Sigmoid colon (tissue), 7 donors: ENCODE measurements at places on chromosomes 7 and 10. TPM values are rescaled to one million over a fixed set of nuclear protein-coding genes. Genes with fewer than 3 reads are reported as not detected.
A peak's percentile ranks its signal among the peaks of the same experiment; 100 is the strongest.

GRCh38 chr7:116271963-116272886, 61.9 kb downstream of the TES start:
- peak; percentile 90 for DNase-seq

RBP4 gene
- 16.8 TPM for total RNA-seq

NANOS1 gene
- 4.7 TPM for total RNA-seq

DNA sequence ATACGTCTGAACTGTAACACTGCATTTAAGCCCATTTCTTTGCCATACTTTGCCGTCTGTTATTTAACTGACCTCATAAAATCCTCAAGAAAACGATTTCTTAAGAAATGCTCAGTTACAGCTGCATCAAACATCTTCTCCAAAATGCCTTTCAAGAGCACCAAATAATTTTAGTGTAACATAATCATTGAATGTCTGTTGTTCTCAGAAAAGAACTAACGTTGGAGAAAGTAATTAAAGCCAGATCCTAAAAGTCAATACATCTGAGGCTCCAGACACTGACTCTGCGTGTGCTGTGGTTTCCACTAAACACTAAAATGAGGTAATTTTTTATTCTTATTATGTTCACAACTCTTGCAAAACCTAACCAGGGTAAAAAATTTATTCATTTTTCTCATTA, 63.7 kb upstream of the LRRC17 start:
- no peak for DNase-seq

ADRA2A gene
- total RNA-seq, result 4.6 TPM

GRCh38 chr7:144835155-144835611, 670 bp downstream of the TPK1 start:
- peak; percentile 70 for DNase-seq

PIP gene
- not detected for total RNA-seq

- no peak for DNase-seq
Observed at GRCh38 chr10:69741252-69741651, 60.5 kb upstream of the COL13A1 start.

- peak; percentile 53 for DNase-seq
Observed at GRCh38 chr7:155236386-155236785, 61.3 kb upstream of the INSIG1 start.

SCART1 gene
- 4.7 TPM for total RNA-seq

DNA sequence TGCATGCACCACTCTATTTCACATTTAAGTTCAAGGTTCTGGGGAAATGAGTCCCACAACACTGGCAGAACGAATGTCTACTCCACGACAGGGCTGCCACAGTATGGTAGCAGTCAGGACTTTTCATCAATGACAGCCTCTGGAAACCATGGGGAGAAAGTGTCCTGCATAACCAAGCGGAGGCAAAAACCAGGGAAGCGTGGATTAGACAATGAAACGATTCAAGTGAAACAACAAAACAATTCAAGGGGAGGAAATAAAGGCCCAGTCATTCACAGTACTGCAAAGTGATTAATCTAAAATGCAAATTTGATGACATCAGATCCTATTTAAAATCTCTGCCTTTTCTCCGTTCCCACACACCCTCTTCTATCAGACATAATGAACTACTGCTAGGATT, 168.2 kb downstream of the DPY19L1 start:
- no peak for DNase-seq

- DNase-seq, result no peak
Observed at GRCh38 chr7:32496052-32496813, 944 bp downstream of the AVL9 start.

DNA sequence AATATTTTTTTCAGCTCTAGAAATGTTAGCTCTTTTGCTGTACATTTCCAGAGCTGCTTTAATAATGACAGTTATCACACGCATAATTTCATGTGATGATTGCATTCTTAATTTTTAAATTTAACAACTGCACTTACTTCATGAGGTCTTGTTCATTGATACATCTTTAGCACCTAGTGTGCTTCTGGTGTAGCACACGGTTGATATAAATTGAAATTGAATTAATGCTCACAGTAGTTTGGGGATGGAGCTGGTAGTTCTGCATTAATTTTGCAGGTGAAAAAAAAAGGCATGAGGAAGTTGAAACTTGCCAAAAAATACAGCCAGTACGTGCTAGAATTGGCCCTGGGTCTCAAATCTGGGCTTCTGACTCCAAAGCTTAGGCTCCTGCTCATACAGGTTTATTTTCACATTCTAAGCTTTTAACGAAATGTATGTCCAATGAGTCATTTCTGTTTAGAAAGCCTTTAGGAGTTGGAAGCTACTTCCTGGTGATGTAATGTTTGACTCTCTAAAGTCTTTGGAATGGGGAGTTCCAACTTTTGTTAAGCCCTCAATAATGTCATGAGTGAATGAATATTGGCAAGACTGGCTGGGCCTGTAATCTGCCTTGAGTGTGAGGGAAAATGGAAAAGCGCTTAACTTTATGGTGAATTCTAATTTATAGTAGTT, 62.5 kb downstream of the DAGLB start:
- no peak for DNase-seq

DNA sequence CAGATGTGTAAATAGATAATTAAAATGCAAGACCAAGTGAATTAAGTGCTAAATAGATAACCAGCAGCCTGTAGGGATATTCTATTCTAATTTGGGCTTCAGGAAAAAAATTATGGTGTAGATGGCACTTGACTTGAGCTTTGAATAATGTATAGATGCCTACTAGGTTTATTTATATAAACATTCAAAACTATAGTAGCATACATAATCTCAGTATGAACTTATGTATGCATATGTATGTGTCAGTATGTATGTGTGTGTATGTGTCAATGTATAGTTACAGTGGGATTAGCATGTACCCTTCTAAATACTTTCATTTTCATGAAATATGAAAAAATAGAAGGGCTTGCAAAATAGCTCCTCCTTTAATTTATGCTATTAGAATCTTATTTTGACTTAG, 207.3 kb upstream of the PPP1R3A start:
- DNase-seq, result no peak

DNA sequence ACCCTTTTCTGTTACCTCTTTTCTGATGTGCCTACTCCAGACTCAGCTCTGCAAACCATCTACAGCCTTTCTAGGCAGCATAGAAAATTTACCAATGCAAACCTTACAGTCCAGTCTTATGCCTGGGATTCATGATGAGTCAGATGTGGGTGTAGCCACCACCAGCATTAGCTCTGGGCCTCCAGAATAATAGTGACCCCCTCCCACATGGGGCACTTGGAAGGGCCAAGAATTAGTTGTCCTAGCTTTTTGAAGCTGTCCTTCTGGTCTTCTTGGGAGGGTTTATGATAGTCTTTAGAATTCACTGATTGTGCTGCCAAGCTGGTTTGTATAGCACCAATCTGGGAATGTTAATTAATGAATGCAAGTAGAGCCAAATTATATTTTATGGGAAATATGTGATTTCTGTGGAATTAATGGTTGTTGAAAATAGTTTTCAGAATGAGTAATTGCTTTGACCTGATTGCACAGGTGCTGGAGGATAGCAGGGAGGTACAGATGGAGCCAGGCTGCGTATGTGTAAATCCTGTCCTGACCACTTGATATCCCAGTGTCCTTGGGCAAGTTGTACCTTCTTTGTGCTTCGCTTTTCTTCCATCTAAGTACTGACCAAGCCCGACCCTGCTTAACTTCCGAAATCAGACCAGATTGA, 94.8 kb downstream of the CPED1 start:
- DNase-seq, result no peak

DNA sequence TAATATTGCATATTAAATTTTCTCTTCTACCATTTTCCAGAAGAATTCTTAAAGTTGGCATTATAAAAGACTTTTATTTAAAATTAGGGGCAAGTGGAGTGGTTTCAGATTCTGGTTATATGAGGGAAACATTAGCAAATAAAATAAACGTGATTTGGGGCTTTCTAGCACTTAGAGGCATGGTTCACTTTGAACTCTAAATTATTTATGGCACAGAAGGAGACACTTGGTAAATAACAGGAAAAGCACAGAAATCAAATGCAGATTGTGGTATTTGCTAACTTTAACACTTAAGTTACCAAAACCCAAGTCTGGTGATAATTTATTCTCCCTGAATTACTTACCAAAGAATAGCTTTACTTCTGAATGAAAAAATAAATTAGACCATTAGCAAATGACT, 134.5 kb upstream of the ETV1 start:
- DNase-seq, result no peak

- no peak for DNase-seq
Observed at GRCh38 chr7:101740981-101741725, 76.3 kb upstream of the CUX1 start.

DNA sequence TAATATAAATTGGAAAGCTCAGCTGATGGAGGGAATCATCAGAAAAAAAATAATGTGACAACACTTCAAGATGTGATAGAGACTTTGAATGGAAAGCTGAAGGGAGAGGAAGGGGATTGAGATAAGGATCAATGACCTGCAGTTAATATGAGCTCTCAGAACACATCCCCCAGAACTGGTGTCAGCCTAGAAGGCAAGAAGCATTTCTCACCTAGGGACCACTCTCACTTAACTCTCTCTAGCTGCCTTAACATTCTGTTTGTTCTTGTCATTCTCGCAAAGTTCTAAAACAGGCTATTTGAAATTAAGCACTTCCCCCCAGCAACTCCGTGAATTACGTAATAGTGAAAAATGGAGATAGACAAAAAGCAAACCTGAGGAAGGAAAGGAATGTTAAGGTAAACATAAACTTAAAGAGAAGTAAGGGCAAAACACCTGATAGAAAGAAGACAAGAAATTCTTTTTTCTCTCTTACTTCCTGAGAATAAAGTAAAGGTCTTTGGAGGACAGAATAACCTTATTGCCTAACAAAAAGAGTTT, 1.2 kb upstream of the MPP7 start:
- DNase-seq, result no peak

- DNase-seq, result no peak
Observed at GRCh38 chr7:7972922-7973594, 4.5 kb downstream of the GLCCI1 start.

DNA sequence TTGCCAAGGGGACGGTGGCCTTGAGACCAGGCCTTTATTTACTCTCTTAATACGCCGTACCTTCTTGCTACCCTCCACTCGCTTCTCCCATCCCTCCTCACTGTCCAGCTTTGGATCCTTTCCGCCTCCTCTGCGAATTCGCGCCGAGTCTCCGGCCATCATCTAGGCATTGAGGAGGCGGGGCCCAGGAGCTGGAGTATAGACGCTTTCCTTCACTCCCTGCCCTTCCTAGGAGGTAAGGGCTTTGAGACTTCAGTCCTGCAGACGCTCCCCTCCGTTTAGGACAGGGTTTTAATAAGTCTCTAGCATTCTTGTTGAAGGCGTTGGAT, 538 bp downstream of the TFAM start:
- DNase-seq, result no peak

GRCh38 chr10:70456164-70456563, 14.7 kb upstream of the NODAL start:
- no peak for DNase-seq

TUBAL3 gene
- not detected for total RNA-seq

AGMO gene
- total RNA-seq, result not detected

- no peak for DNase-seq
Observed at GRCh38 chr7:47314248-47314647, 267.7 kb downstream of the TNS3 start.

CCDC3 gene
- total RNA-seq, result 2.0 TPM

- DNase-seq, result no peak
Observed at GRCh38 chr7:103989785-103990767, 618 bp upstream of the RELN start.

UTF1 gene
- not detected for total RNA-seq

GRCh38 chr10:126454045-126454751, 65.9 kb upstream of the ADAM12 start:
- no peak for DNase-seq

DNA sequence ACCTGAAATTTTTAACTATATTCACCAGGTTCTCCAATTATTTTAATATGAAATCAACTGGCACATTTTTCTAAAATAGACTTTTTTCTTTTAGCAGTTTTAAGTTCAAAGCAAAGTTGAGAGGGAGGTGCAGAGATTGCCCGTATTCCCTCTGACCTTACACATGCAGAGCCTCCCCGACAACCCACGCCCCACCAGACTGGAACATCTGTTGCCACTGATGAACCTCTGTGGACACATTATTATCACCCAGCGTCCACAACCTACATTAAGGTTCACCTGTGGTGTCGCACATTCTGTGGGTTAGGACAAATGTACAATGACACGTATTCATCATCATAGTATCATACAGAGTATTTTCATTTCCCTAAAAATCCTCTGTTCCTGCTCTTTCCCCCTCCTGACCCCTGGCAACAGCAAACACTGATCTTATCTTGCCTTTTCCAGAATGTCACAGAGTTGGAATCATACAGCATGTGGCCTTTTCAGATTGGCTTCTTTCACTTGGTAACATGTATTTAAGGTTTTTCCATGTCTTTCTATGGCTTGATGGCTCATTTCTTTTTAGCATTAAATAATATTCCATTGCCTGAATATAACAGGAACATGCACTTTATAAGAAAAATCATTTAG, 37.1 kb downstream of the COBL start:
- DNase-seq, result no peak

DNA sequence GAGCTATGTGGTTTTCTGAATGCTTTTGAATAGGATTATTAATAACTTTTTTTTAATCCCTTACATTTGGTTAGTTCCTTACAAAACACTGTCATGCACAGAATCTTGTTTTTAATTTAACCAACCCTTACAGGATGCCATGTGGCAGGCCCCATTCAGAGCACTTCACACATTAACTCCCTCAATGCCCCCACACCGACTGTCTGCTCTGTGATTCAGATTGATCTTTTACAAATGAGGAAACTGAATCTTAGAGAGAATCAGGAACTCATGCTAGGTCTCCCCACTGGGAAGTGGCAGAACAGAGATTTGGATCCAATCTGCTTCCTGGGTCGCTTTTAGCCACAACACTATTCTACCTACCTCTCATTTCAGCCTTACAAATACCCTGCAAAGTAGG, 195.8 kb upstream of the NPVF start:
- no peak for DNase-seq

CYP26C1 gene
- 0.14 TPM for total RNA-seq

DNA sequence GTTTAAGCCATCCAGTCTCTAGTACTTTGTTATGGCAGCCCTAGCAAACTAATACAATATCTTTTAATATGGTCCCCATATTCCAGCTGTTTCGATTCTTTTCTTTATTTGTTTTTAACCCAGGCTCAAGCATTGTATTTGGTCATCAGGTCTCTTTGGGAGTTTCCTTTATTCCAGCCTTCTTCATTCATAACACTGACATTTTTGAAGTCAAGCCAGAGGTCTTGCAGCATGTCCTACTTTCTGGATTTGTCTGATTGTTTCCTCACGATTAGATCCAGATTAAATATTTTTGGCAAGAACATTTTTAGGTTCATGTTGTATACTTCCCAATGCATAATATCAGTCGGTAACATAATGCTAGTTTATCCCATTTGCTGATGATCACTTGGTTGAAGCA, 11.8 kb downstream of the SLC25A13 start:
- no peak for DNase-seq
